ENCODE measurements at places on chromosomes 1 and 21. TPM values are rescaled to one million over a fixed set of nuclear protein-coding genes. Genes with fewer than 3 reads are reported as not detected.

CD48 gene
- 0.53 TPM for total RNA-seq

GUCA2B gene
- not detected for total RNA-seq

CFAP141 gene
- total RNA-seq = not detected

RC3H1 gene
- 30.9 TPM for total RNA-seq

OBSCN gene
- 19.3 TPM for total RNA-seq

NBPF6 gene
- total RNA-seq = not detected

PDXK gene
- 48.5 TPM for total RNA-seq

RNU1-2 gene
- total RNA-seq = not detected

GBP7 gene
- total RNA-seq = not detected

IFI44L gene
- total RNA-seq = 3.4 TPM

ANKRD34A gene
- total RNA-seq = 0.62 TPM

FAM163A gene
- total RNA-seq = not detected

LIPI gene
- not detected for total RNA-seq

LCE1D gene
- total RNA-seq = 502 TPM

PDE4B gene
- total RNA-seq = 5.5 TPM

TTC22 gene
- total RNA-seq = 49.1 TPM

KLHDC7A gene
- not detected for total RNA-seq

HSD3B2 gene
- not detected for total RNA-seq

GPR161 gene
- total RNA-seq = 5.9 TPM

AIRE gene
- total RNA-seq = 0.19 TPM

CYP4A11 gene
- total RNA-seq = 0.29 TPM

FDPS gene
- total RNA-seq = 98.5 TPM

TMOD4 gene
- not detected for total RNA-seq

RCOR3 gene
- total RNA-seq = 36.2 TPM

ADPRS gene
- total RNA-seq = 65.0 TPM

KCND3 gene
- 10.5 TPM for total RNA-seq

S100A13 gene
- 72.8 TPM for total RNA-seq

RORC gene
- 45.8 TPM for total RNA-seq

SLC5A3 gene
- total RNA-seq = 27.5 TPM

LRP8 gene
- total RNA-seq = 4.0 TPM

OR2G6 gene
- not detected for total RNA-seq

RHEX gene
- not detected for total RNA-seq

AMY1C gene
- not detected for total RNA-seq

MX2 gene
- 10.3 TPM for total RNA-seq

CLDN17 gene
- total RNA-seq = 0.19 TPM

LCE3A gene
- not detected for total RNA-seq

EFNA1 gene
- 172 TPM for total RNA-seq

MATN1 gene
- total RNA-seq = not detected

RIPK4 gene
- 72.3 TPM for total RNA-seq

TLCD4 gene
- total RNA-seq = 9.0 TPM

C1orf87 gene
- 1.3 TPM for total RNA-seq

NR1I3 gene
- total RNA-seq = not detected

BEND5 gene
- 2.5 TPM for total RNA-seq

S100B gene
- total RNA-seq = 18.3 TPM

SYNJ1 gene
- 18.1 TPM for total RNA-seq

FCRL6 gene
- not detected for total RNA-seq

KIF26B gene
- total RNA-seq = 5.7 TPM

SLC5A9 gene
- 1.1 TPM for total RNA-seq

DNAJC28 gene
- 0.34 TPM for total RNA-seq

IFNLR1 gene
- 14.1 TPM for total RNA-seq

All from lower leg skin (tissue), 4 donors.